ENCODE measurements at places on chromosomes 3 and 15.
A peak's percentile ranks its signal among the peaks of the same experiment; 100 is the strongest.

DNA sequence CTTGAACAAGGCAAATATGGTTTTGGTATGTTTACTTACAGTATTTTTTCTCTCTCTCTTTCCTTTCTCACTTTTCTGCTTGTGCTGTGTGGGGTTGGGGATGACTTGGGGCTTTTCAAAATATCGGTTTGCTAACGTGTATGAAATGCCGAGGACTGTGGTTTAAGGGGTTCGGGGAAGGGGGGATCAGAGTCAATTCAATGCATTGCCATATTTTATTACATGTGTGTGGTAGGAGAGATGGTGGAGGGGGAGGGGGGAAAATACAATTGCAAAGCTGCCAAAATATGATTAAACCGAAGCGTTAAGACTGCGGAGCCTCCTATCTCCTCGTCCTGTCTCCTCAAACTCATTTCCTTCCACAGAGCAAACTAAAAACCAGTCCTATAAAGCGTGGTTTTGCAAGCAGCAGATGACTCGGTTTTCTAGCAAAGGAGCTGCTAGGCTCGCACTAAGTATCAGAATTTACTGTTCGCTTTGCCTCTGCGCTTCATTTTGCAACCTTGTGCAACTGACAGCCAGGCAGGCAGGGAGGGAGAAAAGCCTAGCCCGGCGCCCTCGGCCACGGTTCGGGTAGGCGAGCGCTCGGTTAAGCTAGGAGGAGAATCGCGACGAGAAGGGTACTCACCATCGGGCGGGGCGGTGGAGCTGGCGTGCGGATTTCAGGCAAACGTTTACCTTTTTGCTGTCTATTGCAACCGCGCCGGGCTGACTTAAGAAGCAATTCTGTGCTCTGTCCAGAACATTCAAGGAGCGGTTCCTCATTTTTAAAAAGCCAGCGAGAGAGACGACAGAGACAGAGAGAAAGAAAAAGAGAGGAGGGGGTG, 4.0 kb upstream of the NR2F2 start:
- no peak for DNase-seq

GRCh38 chr15:83605111-83605945, 48.6 kb upstream of the ADAMTSL3 start:
- no peak for DNase-seq

DNA sequence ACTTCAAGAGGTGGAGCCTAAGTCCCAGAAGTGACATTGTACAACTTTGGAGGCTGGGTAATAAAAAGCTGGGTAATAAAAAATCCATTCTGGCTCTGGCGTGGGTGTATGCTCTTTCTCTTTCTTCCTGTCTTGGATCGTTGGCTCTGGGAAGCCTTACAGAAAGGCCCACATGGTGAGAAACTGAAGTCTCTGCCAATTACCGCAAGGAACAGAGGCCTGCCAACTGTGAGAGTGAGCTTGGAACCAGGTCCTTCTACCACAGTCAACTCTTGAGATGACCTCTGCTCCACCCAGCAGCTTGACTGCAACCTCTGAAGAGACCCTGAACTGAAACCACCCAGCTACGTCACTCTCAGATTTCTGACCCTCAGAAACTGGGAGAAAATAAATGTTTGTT, 51.0 kb downstream of the NR2F2 start:
- no peak for DNase-seq

GRCh38 chr3:177185035-177185574, 12.2 kb downstream of the TBL1XR1 start:
- DNase-seq: no peak

DNA sequence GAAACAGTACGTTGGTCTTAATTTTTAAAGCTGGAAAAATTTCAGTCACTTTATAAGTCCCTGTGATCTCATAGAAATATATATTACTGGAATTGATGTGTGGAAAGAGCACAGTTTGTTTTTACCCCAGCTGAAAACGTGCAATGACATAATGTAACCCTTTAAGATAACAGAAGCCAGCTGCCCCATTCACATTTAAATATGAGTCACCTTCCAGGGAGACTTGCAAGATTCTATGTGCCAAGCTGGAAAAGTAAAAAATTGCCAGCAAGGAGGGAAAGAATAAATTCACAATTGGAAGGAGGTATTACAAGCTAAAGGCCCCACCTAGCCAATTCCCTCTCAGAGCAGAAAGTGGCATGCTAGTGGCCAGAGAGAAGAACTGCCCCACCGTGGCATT, 50.2 kb downstream of the SAMMSON start:
- no peak for DNase-seq

GRCh38 chr15:45637141-45637540, 2.3 kb downstream of the SQOR start:
- no peak for DNase-seq

- no peak for DNase-seq
These were observed 53.6 kb downstream of the SUMF1 start for GRCh38 chr3:4413467-4413866.

DNA sequence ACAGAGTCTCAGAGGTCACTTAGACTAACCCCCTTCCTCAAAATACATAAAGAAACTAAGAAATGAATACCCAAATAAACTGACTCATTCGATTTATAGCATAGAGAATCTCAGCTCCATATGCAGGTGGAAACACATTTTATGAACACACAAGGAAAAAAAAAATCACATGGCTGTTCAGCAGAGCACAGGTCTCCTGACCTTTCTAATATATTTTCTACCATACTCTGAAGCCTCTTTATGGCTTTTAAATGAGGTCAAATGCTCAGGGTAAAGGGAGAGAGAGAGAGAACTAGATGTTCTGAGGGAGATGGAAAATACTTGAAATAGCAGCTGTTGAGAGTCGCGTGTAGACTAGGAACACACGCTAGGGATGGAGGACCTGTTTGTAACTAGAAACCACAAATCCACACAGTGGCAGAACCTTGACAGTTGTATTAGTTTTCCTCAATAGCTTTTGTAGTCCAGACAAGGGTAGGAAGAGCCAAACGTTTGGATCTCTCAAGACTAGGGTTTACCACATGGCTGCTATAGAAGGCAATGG, 165.3 kb downstream of the FMN1 start:
- no peak for DNase-seq

DNA sequence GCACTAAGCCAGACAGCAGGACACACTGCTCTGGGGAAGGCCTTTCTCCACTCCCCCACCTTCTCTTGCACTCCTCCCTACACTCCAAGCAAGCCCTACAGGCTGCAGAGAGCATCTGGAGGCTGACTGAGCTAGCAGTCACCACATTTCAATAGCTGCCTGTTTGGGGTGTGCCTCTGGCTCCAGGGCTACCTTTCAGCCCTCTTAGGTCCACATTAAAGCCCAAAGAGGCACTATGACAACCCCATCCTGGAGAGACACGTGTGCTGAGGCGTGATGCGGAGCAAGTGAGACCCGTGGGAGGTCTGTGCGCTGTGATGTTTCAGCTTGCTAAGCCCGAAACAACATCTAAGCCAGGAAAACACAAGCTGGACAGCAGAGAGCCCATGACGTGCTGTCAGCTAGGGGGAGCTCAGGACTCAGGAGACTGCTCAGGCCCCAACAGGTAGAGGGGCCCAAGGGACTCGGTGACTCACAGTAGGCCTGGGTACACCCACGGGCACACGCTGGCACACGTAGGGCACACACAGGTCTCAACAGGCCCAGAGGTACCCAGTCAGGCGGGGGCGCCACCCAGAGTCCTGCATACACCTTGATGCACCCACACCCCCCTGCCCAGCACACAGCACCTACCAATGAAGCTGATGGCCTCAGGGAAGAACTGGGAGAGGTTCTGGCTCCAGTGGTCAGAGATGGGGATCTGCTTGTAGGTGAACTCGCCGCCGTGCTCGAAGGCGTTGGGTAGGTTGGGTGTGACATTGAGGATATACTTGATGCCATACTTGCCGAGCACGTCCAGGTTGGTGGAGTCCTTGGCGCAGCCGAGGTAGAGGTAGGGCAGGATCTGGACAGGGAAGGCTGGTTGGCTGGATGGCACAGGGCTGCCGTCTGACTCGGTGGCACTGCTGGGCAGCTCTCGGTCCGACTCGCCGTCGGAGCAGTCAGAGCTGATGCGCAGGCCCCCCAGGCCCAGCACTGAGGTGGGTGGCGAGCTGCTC, 2.8 kb downstream of the DUSP7 start:
- DNase-seq: peak; percentile 33

DNA sequence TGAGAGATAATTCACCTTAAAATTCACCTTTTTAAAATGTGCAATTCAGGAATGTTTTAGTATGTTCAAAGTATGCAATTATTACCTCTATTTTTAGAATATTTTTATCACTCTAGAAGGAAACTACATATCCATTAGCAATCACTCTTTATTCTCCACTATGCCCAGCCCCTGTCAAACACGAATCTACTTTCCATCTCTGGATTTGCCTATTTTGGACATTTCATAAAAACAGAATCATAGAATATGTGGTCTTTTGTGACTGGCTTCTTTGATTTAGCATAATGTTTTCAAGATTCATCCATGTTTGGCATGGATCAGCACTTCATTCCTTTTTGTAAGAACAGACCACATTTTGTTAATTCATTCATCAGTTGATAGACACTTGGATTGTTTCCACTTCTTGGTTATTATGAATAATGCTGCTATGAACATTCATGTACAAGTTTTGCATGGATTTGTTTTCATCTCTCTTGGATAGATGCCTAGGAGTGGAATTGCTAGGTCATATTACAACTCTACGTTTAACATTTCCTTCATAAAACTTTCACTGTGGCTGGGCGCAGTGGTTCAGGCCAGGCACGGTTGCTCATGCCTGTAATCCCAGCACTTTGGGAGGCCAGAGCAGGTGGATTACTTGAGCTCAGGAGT, 12.7 kb downstream of the HMCES start:
- DNase-seq: no peak

GRCh38 chr3:168545591-168545990, 449.9 kb upstream of the GOLIM4 start:
- no peak for DNase-seq

- no peak for DNase-seq
These were observed 1003.9 kb upstream of the EPHA6 start for GRCh38 chr3:95810462-95810861.

DNA sequence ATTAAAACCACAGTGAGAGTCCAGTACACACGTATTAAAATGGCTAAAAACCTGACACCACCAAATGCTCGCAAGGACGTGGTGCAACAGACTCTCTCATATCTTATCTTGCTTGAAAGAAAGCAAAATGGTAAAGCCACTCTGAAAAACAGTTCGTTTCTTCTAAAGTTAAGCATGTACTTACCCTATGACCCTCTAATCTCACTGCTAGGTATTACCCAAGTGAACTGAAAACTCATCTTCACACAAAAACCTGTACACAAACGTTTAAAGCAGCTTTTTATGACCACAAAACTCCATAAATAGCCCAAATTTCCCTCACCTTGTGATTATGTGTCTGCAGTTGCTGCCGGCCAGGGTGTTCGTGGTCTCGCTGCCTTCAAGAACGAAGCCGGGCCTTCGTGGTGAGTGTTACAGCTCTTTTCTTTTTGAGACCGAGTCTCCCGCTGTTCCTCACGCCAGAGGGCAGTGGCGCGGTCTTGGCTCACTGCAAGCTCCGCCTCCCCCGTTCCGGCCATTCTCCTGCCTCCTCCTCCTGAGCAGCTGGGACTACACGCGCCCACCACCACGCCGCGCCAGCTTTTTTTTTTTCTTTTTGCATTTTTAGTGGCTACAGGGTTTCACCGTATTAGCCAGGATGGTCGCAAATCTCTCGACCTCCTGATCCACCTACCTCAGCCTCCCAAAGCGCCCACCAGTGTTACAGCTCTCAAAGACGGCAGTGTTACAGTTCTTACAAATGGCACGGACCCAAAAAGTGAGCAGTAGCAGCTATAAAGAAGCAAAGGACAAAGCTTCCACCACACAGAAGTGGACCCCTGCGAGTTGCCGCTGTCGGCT, 165.4 kb downstream of the TJP1 start:
- no peak for DNase-seq

DNA sequence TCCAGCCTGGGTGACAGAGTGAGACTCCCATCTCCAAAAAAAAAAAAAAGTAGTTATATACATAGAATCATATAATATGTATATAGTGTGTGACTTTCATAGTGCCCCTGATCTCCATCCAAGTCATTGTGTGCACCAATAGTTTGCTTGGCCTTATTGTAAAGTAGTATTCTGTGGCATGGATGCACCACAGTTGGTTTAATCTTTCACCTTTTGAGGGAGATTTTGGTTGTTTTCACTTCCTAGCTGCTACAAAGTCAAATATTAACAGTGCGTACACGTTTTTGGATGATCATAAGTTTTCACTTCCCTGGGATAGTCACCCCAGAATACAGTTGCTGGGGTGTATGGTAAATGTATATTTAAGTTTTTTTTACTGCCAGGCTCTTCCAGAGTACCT, 162.8 kb downstream of the PTPRG start:
- DNase-seq: no peak

GRCh38 chr15:40090774-40091455, 17.8 kb downstream of the BMF start:
- DNase-seq: no peak

- DNase-seq: no peak
These were observed 45.7 kb downstream of the MORC1 start for GRCh38 chr3:109072194-109072593.

DNA sequence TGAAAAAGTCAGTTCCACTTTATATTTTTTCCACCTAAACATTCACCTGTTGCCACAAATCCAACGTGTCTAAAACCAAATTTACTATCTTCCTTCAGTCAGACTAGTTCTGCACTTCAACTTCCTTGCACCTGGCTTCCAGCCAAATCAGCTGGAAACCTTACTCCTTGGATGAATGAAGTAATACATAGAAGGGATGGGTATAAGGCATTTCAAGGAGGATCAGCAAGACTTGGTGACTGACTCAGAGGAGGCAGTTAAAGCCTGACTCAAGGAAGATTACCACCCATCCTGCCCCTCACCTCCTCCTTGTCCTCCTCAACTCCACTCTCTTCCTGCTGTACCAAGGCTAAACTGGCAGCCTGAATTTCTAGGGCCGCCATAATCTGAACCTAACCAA, 37.1 kb downstream of the QTRT2 start:
- no peak for DNase-seq

DNA sequence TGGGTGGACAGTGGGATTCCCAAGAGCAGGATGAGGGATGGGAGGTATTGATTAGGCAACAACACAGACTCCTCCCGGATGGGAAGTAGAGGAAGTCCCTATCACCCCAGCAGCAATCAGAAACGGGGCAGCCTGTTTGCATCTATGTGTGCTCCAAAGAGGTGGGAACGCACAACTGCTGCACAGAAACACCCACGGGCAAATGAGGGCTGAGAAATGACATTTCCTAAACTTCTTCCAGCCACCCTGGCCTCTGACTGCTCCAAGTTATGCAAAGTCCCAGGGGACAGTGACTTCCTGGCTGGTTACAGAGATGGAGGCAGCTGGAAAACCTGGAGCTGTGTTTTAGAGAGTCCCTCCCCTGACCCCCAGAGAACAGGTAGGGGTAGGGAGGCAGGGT, 42.6 kb downstream of the HCN4 start:
- no peak for DNase-seq

DNA sequence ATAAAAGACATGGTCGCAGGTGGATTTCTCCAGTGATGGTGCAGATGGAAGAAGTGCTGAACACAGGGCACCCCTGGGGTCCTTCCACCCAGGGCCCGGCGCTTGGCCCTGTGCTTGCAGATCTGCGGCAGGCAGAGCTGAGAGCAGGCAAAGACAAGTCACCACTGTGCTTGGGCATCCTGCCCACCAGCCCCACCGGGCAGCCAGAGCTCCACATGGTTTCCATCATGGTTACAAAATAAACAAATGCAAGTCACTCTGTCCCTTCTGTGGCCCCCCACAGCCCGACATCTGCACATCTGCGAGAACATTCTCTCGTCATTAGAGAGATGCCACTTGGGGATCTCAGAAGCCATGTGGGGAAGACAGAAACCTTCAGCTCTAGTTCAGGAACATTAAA, 37.6 kb upstream of the SFMBT1 start:
- DNase-seq: no peak
